D341Med (cell line): ENCODE measurements at places on chromosomes 11 and 22.

GRCh38 chr11:90256404-90257157, 33.7 kb upstream of the CHORDC1 start:
- DNase-seq, result no peak

- no peak for DNase-seq
Measured at GRCh38 chr11:6636480-6636879, 17.3 kb upstream of the TPP1 start.

GRCh38 chr11:64341429-64341828, 1.4 kb downstream of the CCDC88B start:
- DNase-seq, result no peak

DNA sequence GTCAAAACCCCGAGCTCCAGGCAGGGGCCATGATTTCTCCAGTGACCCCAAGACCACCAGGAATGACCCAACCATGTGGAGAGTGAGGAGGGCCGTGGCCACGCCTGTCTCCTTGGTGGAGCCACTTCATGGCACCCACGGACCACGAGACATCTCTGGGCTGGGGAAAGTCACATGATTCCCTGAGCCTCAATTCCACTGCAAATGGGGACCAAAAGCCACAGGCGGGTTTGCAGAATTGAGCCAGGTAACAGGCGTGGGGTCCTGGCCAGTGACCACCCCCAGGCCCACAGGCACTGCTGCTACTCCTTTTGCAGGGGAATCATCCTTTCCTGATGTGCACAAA, 178.9 kb downstream of the CTTN start:
- no peak for DNase-seq

GRCh38 chr11:12185914-12186313, 75.5 kb downstream of the MICAL2 start:
- peak; percentile 51 for DNase-seq

DNA sequence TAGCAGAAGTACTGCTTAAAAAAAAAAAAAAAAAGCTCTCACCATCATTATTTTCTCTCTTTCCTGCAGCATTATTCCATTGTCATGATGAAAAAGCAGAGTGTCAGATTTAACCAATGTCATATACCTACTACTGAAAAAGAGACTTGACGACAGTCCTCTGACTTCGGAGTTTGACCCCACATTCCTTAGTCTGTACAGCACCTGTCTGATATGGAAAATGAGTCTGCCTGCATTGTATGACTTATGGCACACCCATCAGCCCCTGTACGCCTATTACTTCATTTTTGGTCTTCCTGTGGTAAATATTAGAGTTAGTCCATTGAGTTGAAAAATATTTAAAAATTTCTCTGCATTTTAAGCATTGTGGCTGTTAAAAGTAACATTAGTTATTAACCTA, 54.5 kb upstream of the NOX4 start:
- DNase-seq, result no peak

GRCh38 chr22:19138217-19139000, 6.0 kb downstream of the ESS2 start:
- no peak for DNase-seq

- no peak for DNase-seq
Measured at GRCh38 chr22:41732096-41732772, 32.9 kb downstream of the MEI1 start.

DNA sequence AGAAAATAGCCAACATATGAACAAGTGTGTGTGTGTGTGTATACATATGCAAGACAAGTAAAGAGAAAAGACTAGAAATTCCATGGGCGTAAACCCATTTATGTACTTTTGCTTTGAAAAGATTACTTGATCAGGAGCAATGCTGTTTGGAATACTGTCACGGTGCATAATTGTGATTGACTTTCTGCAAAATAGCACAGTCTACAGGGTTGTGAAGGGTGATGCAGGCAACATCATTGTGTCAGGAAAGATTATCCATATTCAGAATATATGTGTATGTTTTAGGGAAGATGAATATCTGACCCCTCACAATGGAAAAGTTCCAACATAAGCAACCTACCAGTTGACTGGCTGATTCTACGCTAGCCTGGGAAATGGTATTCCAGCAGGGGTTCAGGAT, 307.7 kb downstream of the JRKL start:
- DNase-seq, result no peak
